ENCODE measurements at places on chromosomes 16 and 17. TPM values are rescaled to one million over a fixed set of nuclear protein-coding genes. Genes with fewer than 3 reads are reported as not detected.

Gene ZFPM1
- total RNA-seq = 1.6 TPM

Gene MT1F
- total RNA-seq = 0.34 TPM

Gene LIG3
- 23.1 TPM for total RNA-seq

Gene RETREG3
- total RNA-seq = 63.8 TPM

Gene IKZF3
- total RNA-seq = not detected

Gene SMIM5
- 0.09 TPM for total RNA-seq

Gene CCDC40
- 1.4 TPM for total RNA-seq

Gene TBC1D3C
- total RNA-seq = 0.56 TPM

Gene DECR2
- total RNA-seq = 17.5 TPM

Gene SERPINF2
- 0.17 TPM for total RNA-seq

Gene ERN2
- total RNA-seq = not detected

Gene RAP1GAP2
- total RNA-seq = 4.1 TPM

Gene ENPP7
- total RNA-seq = not detected

Gene TBC1D3G
- not detected for total RNA-seq

Gene TMEM220
- 1.5 TPM for total RNA-seq

Gene TMIGD1
- not detected for total RNA-seq

Gene HBA2
- total RNA-seq = 0.42 TPM

Gene CA10
- total RNA-seq = not detected

Gene ALDOA
- total RNA-seq = 586 TPM
